ENCODE measurements at places on chromosomes 16 and 17. TPM values are rescaled to one million over a fixed set of nuclear protein-coding genes. Genes with fewer than 3 reads are reported as not detected.

DNA sequence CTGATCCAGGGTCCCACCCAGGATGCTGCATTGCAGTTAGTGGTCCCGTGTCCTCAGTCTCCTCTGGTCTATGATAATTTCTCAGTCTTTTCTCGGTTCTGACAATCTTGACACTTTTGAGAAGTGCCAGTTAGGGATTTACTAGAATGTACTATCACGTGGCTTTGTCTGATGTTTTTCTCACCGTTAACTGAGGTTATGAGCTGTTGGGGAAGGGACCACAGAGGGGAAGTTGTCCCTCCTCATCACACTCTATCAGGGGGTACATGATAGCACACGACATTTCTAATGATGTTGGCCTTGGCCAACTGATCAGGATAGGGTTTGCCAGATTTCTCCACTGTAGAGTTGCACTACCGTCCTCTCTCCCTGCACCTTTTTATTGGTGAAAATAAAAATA is 250.9 kb upstream of the SDK2 start:
- no peaks in the 10 kb centered on the region for H3K27me3 ChIP-seq
- H3K4me1 ChIP-seq, result no peaks in the 10 kb centered on the region
- H3K36me3 ChIP-seq, result no peaks in the 10 kb centered on the region
- no peak overlapping the region for H3K4me3 ChIP-seq
- no peak overlapping the region for H3K27ac ChIP-seq
- no peak for DNase-seq

DNA sequence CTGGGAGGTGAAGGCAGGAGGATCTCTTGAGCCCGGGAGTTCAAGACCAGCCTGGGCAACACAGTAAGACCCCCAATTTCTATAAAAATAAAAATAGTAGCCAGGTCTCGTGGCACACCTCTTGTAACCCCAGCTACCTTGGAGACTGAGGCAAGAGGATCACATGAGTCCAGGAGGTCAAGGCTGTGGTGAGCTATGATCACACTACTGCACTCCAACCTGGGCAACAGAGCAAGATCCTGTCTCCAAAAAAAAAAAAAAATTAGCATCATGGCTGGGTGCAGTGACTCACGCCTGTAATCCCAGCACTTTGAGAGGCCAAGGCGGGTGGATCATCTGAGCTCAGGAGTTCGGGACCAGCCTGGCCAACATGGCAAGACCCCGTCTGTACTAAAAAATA is 6.7 kb upstream of the CBX2 start:
- H3K4me1 ChIP-seq, result no peaks in the 10 kb centered on the region
- peaks cover 53% of the 10 kb centered on the region for H3K27me3 ChIP-seq
- H3K27ac ChIP-seq, result no peak overlapping the region
- no peak for DNase-seq
- no peak overlapping the region for H3K4me3 ChIP-seq

GRCh38 chr16:50300942-50301625 is 34.7 kb downstream of the ADCY7 start:
- no peak for DNase-seq
- peak overlapping the region; percentile 67 for H3K27ac ChIP-seq
- no peaks in the 10 kb centered on the region for H3K4me1 ChIP-seq
- no peak overlapping the region for H3K4me3 ChIP-seq

DNA sequence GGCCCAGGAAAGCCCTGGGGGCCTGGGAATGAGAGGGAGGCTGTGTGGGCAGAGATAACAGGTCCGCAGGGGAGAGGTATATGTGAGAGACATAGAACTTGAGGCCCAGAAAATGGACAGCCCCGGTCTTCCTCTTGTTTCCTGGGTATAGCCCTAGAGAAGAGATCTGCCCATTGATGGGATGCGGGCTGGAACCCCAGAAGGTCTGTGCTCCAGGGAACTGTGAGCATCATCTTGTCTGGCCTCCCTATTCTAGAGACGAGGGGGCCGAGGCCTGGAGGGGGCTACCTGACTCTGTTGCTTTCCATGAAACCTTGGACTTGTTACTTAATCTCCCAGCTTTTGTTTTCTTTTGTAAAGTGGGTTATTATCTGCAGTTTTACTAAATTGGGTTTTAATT is 53.9 kb downstream of the NKD1 start:
- no peaks in the 10 kb centered on the region for H3K4me1 ChIP-seq
- peak overlapping the region; percentile 77 for H3K27ac ChIP-seq
- H3K27me3 ChIP-seq, result no peaks in the 10 kb centered on the region

DNA sequence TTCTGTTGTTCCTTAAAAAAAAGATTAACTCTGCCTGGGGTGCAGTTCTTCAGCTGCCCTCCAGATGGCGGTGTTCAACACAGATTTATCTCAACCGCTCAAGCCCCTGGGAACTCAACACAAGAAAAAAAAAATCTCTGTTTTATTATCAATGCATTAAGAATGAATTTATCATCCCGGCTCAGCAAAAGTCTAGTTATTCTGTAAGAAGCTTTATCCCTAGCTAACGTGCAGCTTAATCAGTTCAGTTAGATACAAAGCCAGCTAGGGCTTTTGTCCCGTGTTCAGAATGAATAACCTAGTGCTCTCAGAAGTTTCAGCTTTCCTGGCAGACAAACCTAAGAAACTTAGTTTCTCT is 475.9 kb upstream of the CCL2 start:
- H3K36me3 ChIP-seq, result no peaks in the 10 kb centered on the region
- no peaks in the 10 kb centered on the region for H3K4me1 ChIP-seq
- no peak overlapping the region for H3K27ac ChIP-seq
- peak; percentile 61 for DNase-seq
- no peak overlapping the region for H3K4me3 ChIP-seq

GRCh38 chr17:7858522-7858810 is 663 bp downstream of the CYB5D1 start:
- no peaks in the 10 kb centered on the region for H3K36me3 ChIP-seq
- H3K4me3 ChIP-seq, result peak overlapping the region; percentile 67
- no peaks in the 10 kb centered on the region for H3K27me3 ChIP-seq
- H3K4me1 ChIP-seq, result no peaks in the 10 kb centered on the region

The MYO15B gene
- 231 TPM for total RNA-seq

The PPY gene
- total RNA-seq, result not detected

The CES1 gene
- total RNA-seq, result 54.5 TPM

The FAM171A2 gene
- 8.1 TPM for total RNA-seq

All from tibial nerve (tissue), 4 donors.